ENCODE measurements at places on chromosomes 13 and 19.

DNA sequence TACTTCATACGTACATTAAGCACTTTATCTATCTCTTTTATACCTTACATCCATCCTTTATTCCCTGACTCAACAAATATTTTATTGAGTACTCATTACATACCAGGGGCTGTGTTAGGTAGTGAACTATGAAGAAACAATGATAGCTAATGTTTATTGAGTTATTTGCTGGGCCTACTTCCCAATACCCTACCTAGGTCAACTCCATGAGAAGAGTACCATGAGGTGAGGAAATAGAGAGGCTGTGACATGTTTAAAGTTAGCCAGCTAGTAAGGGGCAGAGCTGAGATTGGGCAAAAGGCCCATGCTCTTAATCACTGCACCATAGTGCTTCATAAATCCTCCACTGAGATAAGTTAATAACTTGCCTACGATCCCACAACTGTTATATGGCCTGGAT lies 79.9 kb downstream of the FREM2 start:
- peak; percentile 8 for DNase-seq

- DNase-seq: no peak
Observed at GRCh38 chr19:49558591-49558990, 21.8 kb downstream of the NOSIP start.

DNA sequence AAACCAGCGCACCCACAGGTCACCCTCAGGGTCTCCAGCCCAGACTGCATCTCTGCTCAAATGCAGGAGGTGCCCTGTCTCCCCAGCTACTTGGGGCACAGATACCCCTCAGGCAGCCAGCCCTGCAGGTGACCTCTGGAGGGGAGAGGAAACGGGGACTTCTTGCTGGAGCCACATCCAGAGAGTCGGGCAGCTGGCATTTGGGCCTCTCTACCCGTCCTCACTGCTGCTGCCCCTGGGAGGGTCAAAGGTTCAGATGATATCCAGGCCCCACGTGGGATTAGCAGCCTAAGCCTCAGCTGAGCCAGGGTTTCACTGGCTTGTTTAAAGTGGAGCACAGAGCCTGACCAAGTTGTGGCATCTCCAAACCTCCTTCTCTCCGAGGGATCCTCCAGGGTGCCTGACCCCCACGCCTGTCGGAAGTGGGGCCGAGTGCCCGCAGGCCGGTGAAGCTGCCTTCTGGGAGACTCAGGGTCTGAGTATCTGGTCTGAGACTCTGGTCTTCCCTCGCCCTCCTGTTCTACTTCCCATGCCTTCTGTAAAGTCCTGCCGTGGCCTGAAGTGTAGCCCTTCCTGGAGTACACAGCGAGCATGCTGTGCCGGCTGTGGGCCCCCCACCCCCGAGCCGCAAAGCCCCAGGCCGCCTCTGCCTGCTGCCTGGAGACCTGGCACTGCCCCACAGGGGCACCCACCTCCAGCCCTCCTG lies 2.1 kb downstream of the RASA3 start:
- DNase-seq: no peak

DNA sequence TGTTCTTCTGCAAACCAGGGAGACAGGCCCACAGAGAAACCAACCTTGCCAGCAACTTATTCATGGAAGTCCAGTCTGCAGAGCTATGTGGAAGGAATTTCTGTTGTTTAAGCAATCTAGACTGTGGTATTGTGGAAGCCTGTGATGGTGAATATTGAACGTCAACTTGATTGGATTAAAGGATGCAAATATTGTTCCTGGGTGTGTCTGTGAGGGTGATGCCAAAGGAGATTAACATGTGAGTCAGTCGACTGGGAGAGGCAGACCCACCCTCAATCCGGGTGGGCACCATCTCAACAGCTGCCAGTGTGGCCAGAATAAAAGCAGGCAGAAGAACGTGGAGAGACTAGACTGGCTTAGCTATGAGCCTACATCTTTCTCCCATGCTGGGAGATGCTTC lies 606.0 kb downstream of the EFNB2 start:
- no peak for DNase-seq

DNA sequence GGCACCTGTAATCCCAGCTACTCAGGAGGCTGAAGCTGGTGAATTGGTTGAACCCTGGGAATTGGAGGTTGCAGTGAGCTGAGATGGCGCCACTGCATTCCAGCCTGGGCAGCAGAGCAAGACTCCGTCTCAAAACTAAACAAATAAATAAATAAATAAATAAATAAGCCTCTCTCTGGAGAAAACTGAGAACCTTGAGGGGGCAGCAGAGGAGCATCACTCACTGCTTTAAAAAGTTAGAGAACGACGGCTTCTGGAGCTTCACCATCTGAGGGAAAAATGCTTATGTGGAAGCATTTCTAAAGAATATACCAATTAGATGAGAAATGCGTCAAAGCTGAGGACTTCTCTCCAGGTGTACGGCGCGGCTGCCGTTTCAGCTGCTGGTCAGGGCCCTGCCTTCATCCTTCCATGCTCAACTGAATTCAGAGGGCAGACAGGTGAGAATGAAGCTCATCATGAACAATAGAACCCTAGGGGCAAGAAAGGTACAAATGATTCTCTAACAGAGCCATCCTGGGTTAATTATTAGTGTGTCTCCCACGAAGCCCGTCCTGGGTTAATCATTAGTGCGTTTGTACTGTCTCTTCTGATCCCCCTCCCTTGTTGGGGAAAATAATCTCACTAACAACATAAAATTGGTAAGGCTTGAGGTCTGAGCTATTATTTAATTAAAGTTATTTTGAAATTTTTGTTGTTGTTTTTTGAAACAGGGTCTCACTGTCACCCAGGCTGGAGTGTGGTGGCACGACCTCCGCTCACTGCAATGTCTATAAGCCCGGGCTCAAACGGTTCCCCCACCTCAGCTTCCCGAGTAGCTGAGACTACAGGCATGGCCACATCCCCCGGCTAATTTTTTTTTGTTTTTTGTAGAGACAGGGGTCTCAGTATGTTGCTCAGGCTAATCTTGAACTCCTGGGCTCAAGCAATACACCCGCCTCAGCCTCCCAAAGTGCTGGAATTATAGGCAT lies 80.1 kb downstream of the IPO5 start:
- DNase-seq: peak; percentile 33

GRCh38 chr19:52898101-52898500 lies 666 bp upstream of the ZNF320 start:
- no peak for DNase-seq

DNA sequence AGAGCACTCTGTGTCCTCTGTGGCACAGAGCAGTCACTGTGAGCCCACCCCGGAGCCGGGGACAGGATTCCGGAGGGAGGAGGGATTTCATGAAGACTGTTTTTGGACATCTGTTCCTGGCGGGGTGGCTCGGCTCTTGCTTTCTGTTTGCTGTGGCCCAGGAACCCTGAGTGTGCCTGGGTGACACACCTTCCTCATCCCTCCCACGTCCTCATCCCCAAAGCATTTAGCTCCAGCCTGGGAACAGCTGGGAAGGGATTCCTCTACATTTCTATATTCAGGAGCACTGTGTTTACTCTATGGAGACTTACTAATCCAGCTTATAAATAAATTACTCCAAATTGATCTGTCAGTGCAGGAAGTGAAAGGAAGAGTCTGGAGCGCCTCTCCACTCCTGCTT lies 97.8 kb upstream of the UBL3 start:
- no peak for DNase-seq

GRCh38 chr13:33092073-33092987 lies 76.1 kb downstream of the KL start:
- no peak for DNase-seq

DNA sequence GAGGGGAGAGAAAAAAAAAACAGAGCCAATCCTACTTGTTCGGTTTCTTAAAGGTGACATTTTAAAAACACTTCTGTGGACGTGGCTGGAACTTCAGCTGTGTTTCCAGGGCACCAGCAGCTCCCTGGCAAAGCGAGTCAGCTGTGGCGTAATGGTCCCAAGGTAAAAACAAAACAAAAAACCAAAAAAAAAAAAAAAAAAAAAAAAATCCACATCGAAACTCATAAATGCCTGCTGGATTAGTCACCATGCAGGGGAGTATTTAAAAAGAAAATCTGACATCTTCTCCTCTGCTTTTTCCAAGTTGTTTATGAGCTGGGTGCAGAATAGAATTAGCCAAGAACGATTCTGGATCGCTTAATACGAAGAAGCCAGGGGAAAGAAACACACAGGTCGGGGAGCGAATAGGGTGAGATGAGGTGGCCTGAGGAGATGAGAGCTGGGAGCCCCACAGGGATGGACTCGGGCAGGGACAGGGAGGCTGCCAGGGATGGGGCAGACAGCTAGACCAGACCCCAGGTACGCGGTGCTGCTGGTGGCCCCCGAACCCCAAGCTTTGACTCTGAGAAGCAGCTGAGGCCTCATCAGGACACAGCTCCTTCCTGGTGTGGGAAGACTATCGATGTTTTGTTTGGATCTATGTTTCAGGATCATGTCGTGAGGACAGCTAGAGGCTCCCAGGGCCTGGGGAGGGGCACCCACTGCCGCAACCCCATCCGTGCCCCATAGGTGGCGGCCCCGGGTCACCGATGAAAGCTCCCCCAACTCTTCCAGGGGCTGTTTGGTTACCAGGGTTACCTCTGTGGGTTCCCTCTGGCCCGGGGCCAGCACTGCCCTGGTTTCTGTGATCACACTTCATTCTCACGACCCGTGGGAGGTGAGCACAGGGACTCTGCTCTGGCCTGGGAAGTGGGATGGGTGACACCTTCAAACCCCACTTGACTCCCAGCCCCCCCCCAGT lies 3.1 kb upstream of the CTXN1 start:
- peak; percentile 82 for DNase-seq

- no peak for DNase-seq
Observed at GRCh38 chr13:40776232-40776631, 5.2 kb upstream of the MRPS31 start.

DNA sequence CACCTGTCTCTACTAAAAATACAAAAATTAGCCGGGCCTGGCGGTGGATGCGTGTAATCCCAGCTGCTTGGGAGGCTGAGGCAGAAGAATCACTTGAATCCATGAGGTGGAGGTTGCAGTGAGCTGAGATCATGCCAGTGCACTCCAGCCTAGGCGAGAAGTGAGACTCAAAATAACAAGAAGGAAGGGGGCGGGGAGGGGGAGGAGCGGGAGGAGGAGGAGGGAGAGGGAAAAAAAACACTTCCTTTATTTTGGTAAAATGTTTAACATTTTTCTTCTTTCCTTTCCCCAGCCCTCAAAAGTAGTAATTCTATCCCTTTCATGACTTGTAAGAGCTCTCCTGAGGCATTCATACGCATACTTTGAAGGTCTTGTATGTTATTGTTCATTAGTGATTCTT lies 44.3 kb downstream of the SPRY2 start:
- no peak for DNase-seq

DNA sequence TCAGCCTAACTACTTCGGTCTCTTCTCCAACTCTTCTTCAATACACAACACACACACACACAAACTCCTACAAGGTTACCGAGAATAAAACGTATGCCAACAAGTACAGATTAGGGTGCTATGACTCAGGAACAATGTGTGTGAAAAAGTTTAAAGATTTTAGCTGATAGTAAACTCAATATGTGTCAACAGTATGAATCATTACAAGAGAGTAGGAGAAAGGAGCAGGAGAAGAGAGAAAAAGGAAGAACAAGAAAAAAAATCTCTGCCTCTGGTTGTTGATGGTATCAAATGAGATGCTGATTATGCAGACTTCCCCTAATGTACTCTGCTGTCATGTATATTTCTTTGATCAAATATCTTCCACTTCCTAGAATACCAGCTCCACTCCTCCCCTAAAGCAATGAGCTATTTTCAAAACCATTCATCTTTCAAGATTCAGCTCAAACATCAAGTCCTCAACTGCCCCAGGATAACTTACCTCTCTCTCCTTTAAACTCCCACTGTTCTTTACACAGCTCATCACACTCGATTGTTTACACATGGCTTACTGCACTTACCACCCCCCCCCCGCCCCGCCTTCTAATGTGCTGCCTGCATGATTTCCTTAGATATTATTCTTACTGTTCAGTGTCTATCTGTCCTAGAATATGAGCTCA lies 95.6 kb downstream of the FAM216B start:
- peak; percentile 79 for DNase-seq

DNA sequence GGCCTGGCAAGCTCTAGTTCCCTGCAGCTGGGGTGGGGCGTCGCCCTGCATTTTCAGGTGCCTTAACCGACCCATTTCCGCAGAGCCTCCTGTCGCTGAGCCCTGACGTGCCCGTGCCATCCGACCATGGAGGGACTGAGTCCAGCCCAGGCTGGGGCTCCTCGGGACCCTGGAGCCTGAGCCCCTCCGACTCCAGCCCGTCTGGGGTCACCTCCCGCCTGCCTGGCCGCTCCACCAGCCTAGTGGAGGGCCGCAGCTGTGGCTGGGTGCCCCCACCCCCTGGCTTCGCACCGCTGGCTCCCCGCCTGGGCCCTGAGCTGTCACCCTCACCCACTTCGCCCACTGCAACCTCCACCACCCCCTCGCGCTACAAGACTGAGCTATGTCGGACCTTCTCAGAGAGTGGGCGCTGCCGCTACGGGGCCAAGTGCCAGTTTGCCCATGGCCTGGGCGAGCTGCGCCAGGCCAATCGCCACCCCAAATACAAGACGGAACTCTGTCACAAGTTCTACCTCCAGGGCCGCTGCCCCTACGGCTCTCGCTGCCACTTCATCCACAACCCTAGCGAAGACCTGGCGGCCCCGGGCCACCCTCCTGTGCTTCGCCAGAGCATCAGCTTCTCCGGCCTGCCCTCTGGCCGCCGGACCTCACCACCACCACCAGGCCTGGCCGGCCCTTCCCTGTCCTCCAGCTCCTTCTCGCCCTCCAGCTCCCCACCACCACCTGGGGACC lies 1.2 kb downstream of the ZFP36 start:
- DNase-seq: peak; percentile 65

- DNase-seq: no peak
Observed at GRCh38 chr19:33473653-33474305, 47.8 kb downstream of the PEPD start.

DNA sequence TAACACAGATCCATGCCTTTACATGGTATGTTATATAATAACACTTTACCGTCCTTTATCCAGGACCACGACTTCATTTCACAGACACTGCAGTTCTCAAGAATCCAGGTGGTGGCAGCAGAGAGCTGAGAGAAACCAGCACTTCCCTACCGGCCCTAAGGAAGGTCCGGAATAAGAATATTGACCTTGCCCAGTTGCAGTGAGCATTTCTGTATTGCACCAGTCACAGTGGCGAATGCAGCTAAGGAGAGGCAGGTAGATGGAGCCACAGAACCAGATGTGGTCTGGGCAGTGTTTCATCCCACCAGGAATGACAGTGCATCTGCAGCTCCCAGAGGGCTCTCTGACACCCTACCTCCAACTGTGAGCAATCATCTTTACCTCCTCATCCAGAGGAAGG lies 44.6 kb downstream of the ZNF787 start:
- DNase-seq: peak; percentile 35

DNA sequence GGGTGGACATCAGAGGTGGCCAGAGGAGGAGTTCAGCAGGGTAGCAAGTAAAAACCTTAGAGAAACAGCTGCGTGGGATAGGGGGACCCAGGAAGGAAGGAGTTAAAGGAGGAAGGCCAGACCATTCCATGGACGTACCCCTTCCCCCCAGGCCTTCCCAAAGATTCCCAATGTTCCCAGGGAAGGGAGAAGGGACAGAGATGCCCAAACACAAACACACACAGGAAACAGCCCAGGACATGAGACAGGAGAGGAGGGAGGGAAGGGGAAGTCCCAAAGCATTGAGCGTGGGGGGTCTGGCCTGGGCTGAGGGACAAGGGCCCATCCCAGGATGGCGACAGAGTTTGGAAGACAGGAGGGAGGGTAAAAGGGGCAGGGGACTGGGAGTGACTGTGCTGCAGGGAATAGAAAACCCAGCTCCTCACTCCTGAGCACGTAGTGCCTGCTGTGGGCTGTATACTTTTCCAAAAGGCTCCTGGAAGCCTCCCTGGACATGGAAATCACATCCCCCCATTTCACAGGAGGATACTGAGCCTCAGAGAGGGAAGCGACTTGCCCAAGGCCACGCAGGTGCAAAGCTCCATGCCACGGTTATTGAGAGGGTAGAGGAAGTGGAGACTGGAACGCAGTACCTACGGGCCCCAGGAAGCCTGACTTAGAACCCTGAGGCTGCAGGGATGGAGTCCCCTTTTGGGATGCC lies 1.1 kb downstream of the SYDE1 start:
- no peak for DNase-seq
